ENCODE measurements at places on chromosomes 4 and X.

DNA sequence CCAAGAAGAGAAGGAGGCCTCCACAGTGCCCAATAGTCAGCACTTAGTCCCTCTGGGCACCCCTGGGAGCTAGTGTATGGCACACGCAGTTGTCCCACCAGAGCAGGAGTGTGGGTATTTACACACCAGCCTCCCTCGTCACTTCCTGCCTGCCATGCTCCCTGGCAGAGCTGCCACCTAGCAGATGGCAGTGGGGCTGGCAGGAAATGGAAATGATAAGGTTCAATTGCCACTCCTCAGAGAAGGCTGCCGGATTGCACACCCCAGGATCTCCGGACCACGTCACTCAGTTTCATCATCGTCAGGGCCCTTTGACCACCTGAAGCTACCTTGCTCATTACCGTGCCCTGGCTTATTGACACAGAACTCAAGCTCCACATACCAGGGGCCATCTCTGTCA, 173.3 kb upstream of the PSAPL1 start:
- no peak for DNase-seq

DNA sequence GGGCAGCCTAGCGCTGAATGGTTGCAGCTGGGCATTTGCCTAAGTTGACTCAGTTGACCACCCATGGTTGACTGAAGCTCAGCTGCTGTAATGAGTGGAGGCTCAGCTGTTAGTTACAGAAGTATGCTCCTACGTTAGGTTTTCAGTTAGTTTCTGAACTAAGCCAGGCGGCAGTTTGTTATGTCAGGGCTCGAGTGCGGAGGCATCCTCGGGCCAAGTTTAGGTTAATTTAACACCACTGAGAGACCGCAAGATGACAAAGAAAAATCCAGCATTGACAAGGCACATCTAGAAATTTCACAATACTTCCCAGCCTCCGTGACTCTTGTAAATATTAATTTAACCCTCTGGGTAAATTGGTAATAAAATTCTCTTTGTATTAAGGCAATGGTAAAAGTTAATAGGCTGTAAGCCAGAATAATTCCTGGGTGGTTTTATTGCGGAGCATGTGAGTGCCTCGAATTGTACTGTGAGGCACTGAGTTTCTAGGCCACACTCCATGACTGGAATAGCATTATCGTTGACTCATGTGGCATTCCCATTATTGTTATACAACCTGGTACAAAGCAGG, 33.1 kb upstream of the CDKN2AIP start:
- no peak for DNase-seq

GRCh38 chr4:87270144-87270543, 49.7 kb upstream of the KLHL8 start:
- peak; percentile 9 for DNase-seq

GRCh38 chr4:105179539-105180401, 33.1 kb downstream of the TET2 start:
- no peak for DNase-seq

DNA sequence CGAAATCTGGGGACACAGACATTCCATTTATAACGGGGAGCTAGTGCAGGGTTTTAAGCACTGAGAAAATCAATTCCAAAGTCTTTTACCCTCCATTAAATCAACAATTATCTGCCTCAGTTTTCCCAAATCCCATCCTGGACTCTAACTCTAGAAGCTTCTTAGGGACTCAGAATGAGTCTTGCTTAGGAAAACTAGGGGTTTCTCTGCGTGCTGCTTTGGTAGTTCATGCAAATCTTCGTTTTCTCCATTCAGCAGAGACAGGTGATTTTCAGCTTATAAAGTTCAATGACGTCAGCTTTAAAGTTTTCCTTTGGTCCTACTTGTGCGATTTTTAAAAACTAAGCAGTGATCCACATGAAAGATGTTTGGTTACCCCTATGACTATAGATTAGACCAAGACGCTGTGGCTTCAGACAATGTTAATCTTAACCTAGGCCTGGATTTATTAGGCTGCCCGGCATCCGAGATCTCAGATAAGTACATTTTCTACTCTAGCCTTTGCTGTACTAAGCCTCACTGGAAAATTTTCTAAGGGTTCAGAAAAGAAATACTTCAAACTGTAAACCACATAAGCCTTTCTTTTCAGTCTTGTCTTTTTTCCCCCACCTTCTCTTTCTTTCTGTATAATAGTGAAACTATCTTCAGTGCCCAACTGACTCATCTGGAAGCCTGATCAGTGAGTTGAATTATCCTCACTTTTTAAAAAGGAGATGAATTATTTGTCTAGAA, 121.4 kb upstream of the GATB start:
- no peak for DNase-seq

DNA sequence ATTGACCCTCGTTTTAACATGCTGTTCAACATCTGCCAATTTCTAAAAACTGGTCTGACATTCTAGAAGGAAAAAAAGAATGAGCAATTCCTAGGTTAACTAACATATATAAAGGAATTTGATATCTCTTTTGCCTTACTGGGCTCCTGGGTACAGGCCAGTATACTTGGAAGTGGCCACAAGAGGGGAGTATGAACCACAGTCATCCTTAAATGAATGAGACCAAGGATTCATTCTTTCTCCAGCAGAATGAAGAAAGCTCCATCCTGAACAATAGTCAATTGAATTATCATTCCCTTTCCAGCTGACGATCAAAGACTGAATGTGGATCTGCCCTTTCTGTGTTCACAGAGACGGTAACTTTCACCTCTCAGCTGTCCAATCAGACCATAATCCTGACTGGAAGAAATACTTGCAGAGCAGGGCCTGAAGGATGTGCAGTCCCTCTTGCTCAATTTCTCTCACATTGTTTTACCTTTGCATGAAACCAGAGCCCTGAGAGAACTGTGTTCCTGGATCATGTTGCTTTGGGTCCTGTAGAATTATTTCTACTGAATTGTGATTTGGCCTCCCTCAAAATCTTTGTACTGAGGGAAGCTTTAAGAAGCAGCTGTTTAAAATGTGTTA, 14.8 kb upstream of the SPARCL1 start:
- no peak for DNase-seq

DNA sequence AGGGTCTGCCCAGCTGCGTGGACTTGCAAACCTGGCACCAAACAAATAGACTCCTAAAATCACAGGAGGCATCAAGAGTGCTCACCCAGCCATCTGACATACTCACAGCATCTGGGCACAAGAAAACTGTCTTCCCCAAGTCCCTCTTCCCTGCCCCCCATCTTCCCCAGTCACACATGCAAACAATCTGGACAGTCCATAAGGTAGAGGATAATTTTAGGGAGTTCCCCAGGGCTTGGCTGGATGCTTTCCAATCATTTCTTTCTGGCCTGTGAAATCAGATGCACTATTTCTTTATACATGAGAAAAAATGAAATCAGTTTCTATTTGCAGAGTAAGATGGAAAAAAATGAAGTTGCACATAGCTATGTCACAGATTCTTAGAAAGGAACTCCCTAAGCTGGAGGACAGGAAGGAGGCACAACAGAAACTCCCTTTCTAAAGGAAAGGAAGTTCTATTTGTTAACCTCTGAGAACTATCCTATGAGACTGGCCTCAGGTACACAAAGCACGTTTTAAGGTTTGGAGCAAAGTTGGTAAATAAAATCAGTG, 342.3 kb downstream of the HNRNPD start:
- no peak for DNase-seq

- no peak for DNase-seq
These were observed 72.7 kb downstream of the KDM6A start for GRCh38 chrX:44945736-44946135.

GRCh38 chrX:38060331-38060878, 54.1 kb downstream of the SYTL5 start:
- DNase-seq: peak; percentile 24

DNA sequence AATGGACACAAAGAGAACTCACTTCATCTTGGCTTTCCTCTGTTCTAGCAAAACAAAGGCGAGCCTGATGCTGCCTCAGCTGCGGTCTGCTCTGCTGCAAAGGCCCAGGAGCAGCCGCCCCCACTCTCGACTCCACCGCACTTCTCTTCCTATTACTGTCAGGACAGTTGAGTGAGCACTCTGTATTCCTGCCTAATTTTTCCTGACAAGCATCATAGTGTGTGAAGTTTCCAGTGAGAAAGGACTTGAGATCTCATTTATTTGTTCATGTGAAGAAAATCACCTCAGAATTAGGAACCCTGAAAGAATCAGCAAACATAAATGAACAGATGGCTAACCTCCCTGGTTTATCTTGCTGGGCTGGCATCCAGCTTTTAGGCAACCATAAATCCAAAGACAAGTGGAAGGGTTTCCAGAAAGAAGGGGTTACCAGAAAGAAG, 15.6 kb downstream of the SCARB2 start:
- no peak for DNase-seq

GRCh38 chr4:25252230-25253070, 18.6 kb downstream of the PI4K2B start:
- no peak for DNase-seq

Data from foreskin keratinocyte (primary cell).